G401 (cell line): ENCODE measurements at places on chromosomes 7 and 10. TPM values are rescaled to one million over a fixed set of nuclear protein-coding genes. Genes with fewer than 3 reads are reported as not detected.

ADARB2 gene
- not detected in 2 replicates for total RNA-seq

- DNase-seq: no peak
Measured at GRCh38 chr10:97067716-97068391, 117.9 kb downstream of the SLIT1 start.

DNA sequence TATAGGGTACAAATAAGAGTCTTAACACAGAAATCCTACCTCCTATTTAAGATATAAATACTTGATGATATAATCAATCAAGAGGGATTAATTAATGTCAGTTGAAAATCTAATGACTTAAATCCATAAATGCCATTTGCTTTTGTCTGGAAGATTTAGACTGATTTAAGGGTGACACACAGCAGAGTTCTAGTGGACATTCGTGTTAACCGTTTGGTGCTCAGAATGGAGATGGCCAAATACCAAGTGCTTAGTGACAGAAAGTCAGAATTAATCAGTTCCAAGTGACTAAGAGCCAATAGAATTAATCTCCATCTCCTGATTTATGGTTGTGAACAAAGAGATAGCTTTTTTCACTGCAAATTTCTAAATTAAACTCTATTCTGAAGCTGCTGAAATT is 36.2 kb downstream of the NAMPT start:
- DNase-seq: no peak

- DNase-seq: no peak
Measured at GRCh38 chr7:156746891-156747290, 106.3 kb downstream of the RNF32 start.

GRCh38 chr10:126502441-126502840 is 114.2 kb upstream of the ADAM12 start:
- no peak for DNase-seq
